ENCODE measurements at places on chromosomes 5 and 9.

GRCh38 chr5:119393746-119394145 lies 37.9 kb downstream of the TNFAIP8 start:
- DNase-seq = no peak

- no peak for DNase-seq
Observed at GRCh38 chr9:4141296-4141695, 158.6 kb downstream of the GLIS3 start.

- DNase-seq = no peak
Observed at GRCh38 chr5:104513640-104514072, 951.1 kb upstream of the NUDT12 start.

GRCh38 chr5:109849478-109850088 lies 159.9 kb downstream of the MAN2A1 start:
- no peak for DNase-seq

Measured in non-pigmented ciliary epithelial cell (primary cell).